Fibroblast of lung (primary cell): ENCODE measurements at places on chromosomes 7 and 10.

DNA sequence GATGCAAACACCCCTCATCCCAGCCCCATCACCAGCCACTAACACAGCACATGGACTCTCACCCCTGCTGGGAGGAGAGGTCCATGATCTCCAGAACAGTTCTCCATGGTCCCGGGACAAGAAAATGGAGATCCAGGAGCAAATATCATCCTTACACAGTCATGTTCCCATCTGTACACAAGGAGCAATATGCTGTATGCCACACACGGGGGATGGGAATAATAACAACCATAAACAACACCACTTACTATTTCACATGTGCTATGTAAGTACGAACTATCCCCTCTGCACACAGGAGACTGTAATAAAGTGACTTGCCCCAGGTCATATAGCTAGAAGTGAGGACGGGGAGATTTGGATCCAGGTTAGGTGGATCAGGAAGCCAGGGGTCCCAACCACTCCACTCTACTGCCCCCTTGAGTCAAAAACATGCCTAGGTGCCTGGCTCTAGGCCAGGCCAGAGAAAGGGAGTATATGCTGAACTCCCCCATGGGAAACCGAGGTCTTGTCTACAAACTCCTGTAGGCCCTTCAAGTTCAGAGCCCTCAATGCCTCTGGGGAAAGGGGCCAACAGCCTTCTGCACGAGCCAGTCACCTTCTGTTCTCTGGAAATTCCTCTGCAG is 34.1 kb downstream of the LRRC20 start:
- no peak for DNase-seq

- DNase-seq: peak; percentile 33
Measured at GRCh38 chr10:36493516-36493880, 631.9 kb upstream of the ANKRD30A start.

GRCh38 chr10:4586776-4587175 is 239.2 kb upstream of the AKR1E2 start:
- DNase-seq: peak; percentile 38

DNA sequence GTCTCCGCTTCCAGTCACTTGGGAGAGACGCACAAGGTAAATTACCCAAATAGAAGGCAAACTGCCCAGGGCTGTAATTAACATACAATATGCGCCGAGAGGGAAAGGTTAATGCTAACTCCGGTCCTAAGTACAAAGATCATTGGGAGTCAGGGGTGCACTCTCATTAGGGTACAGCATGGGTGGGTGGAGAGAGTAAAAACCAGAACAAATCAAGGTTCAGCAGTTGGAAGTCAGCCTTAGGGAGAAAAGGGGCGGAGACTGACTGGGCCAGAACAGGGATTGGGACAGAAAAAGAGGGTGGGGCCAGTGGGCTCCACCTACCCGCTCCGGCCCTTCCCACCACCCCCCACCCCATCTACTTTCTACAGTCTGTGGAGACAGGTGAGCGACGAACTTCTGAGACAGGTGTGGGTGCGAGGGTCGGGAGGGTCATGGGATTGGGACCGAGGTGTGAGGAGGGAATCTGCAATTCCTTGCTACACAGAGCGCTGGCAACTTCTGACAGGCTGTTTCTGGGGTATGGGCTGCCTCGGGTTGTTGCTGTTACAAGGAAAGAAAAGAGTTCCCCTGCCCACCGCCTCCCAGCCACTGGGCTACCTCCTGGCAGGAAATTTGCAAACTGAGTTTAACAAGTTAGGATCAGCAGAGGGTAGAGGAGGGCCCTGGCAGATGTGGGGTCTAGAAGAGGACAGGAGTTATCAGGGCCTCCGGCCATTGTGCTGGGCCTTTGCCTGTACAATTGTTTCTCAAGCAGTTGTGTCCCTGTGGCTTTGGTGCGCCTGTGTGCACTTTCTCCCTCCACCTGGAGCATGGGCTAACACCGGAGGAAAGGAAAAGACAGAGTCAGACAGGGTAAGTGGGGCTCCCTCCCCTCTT is at the start of gene TMEM139:
TSS of gene TMEM139 (plus strand) at position 368 of the 879 bp plus-strand sequence. CDS start 1,000 bp downstream, outside the sequence.
- no peak for DNase-seq

GRCh38 chr10:115091161-115091560 is 2.0 kb upstream of the ATRNL1 start:
- DNase-seq: no peak

DNA sequence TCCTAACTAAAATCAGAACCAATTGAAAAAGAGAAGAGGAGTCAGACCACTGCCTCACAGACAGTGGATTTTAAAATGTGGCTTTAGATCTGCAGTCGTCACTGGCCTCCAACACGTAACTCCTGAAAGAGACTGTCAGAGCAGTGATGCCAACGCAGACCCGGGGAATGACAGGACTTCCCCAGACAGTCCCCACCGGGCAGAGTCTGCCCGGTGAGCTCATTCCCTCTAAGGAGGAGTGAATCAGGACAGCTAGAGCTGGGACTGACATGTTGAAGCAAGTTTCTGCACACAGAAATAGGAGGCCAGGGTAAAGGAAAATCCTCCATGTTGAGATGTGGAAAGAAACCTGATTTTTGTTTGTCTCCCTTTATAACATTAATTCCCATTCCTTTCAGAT is 105.0 kb downstream of the TES start:
- DNase-seq: peak; percentile 89

DNA sequence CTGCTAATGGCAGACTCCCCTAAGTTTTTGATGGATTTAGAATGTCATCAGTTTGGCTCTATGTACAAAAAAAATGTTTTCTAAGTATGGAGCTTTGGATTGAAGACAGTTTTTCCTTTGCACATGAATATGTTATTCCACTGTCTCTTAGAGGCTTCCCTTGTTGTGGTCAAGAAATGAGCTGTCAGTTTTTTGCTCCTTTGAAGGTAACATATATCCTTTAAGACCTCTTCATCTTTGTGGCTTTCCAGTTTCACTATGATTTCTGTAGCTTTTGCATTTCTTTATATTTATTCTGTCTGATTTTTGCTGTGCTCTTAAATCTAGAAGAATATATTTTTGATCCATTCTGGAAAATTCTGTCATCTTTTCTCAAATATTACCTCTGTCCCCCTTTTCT is 15.8 kb upstream of the ODAD2 start:
- no peak for DNase-seq

- DNase-seq: peak; percentile 22
Measured at GRCh38 chr7:103711413-103711812, 265.4 kb upstream of the SLC26A5 start.
